ENCODE measurements at places on chromosomes 3 and 15.

DNA sequence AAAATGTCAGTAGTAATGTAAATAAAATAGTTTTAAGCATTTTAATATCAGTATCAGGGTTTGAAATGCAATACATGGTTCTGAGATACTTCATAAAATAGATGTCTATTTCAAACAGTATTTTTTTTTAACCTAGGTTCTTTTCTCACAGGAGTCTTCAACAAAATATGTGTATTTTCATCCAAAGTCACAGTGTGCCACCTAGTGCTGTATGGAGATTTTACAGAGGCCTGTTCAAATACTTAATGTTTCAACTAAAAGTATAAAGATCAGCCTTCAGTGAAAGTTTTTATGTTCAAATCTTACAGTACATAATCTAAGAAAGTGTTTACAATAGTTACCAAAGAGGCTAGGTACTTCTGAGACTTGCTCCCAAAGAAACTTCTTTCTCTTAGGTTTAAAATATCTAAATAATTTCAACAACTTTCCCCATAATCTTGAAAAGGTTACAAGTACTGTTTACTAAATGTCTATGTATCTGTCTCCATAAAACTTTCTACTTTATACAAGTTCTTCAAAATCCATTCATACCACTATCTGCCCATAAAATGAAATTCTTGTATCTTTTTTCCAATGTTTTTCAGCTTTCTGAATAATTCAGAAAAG, 38.3 kb downstream of the SCAPER start:
- peak; percentile 49 for DNase-seq

- DNase-seq = no peak
Measured at GRCh38 chr3:189948724-189949045, 172.0 kb downstream of the P3H2 start.

DNA sequence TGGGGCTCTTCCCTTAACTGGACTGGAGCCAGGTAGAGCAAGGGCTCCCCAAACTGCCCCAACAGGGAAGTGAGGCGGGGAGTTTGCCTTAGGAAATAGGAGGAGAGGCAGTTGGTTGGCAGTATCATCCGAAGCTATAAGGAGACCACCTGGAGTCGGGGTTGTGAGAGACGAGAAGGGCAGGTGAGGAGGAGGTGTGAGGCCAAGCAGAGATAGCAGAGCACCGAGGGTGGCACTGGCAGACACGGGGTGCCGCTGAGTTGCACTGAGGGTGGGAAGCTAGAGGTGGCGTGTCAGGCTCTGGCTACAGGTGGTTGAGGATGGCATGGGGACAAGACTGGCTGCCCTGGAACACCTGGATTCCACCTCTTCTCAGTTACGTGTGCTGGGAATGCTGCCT, 17.2 kb downstream of the RASGRF1 start:
- DNase-seq = no peak

DNA sequence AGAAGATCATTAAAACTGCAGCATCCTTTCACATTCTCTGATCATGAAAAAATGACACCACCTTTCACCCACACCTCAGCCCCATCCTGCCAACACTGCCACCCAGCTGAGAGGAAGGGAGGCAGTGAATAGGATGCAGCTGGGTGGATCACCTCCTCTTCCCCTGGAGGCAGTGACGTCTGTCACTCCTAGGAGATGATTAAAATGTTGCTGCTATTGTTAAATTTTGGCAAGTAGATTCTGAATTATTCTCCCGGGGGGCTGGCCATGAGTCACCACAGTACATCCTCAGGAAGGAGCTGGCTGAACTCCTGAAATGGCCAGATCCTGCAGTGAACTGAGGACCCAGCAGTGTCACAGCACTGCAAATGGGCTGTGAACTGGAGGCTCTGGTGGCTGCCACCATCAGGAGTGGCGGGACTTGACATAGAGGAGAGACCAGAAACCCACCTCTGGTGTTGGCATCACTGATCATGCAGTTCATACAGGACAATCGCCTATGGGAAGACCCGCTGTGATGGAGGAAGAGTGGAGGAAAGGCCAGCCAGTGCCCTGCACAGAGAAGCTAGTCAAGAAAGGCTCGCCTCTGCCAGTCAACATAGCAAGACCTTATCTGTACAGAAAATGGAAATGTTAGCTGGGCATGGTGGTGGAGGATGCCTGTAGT, 199.1 kb downstream of the FAM43A start:
- no peak for DNase-seq

GRCh38 chr15:83970295-83970890, 265.2 kb upstream of the GOLGA6L4 start:
- no peak for DNase-seq

DNA sequence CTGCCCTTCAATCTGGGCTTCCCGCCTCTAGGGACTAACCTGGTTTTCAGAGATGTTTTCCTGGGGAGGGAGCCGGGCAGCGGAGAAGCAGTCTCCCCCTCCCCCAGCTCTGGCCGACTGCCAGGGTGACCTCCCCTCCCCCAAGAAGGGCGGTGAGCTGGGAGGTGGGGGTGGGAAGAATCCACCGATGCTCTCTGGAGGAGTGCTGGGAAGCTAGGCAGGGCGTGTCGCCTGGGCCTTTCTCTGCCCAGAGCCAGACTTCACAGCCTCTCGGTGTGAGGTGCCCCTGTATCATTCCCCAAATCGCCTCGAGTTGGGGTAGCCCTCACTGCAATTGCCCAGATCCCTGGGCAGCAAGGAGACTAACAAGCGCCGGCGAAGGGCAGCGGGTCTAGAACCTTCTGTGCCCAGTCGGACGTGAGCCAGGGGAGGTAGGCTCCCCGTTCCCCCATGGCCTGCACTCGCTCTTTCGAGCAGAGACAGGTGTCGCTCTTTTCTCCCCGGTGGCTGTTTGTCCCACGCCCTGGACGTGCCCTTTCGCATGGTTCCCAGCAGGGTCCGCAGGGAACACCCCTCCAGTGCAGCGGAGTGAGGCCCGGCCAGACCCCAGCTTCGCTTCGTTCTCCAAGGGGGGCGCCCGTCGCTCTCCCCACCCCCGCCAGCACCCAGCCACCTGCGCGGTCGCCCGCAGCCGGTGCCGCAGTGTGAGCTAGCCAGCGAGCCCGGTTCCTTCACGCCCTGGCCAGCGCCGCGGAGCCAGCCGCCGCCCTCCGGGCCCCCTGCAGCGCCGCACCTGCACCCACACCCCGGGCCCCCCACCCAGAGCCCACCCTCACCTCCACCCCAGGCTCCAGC, 1.1 kb downstream of the RAB6B start:
- no peak for DNase-seq

DNA sequence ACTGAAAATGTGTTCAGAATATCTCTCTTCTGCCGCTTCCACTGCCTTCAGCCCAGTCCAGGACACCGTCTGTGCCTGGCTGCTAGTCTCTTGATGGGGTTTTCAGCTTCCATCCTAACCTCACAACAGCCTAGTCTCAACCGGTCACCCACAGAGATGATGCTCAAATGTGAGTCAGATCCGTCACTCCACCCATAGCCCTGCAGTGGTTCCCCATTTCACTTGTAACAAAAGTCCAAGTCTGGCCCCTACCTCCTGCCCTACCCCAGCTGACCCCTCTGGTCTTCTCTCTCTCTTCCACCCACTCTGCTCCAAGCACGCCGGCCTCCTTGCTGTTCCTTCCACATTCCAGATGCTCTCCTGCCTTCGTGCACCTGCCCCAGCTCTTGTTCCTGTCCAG, 68.1 kb downstream of the PPARG start:
- DNase-seq = no peak

GRCh38 chr15:100096248-100096600, 245.6 kb downstream of the ADAMTS17 start:
- DNase-seq = no peak

GRCh38 chr3:100563652-100564211, 45.7 kb upstream of the ADGRG7 start:
- DNase-seq = no peak

DNA sequence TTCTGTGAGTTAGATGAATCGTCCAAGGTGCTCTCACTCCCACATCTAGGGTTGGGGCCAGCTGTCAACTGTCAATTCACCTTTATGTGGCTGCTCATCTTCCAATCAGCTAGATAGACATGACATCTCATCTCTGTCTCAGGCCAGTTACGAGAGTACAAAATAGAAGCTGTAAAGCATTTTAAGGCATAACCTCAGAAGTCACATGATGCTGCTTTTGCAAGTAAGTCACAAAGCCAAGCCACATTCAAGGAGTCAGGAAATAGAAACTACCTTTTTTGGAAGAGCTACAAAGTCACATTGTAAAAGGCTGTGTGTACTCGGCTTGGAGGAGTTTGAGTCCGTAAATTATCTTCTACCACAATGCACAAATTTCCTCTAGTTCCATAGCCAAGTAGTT, 5.1 kb upstream of the CCR1 start:
- DNase-seq = no peak

GRCh38 chr3:189683546-189684255, 52.5 kb downstream of the TP63 start:
- no peak for DNase-seq

DNA sequence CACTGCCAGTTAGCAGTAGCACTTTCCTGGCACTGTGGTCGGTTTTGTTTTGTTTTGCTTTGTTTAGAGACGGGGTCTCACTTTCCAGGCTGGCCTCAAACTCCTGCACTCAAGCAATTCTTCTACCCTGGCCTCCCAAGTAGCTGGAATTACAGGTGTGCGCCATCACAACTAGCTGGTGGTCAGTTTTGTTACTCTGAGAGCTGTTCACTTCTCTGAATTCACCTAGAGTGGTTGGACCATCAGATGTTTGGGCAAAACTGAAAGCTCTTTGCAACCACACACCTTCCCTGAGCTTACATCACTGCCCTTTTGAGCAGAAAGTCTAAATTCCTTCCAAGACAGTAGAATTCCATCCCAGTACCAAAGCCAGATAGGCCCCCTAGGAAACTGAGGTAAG, 22.6 kb downstream of the CLDN18 start:
- DNase-seq = no peak

GRCh38 chr15:82393671-82394070, 35.9 kb upstream of the GOLGA6L9 start:
- peak; percentile 39 for DNase-seq

- DNase-seq = peak; percentile 57
Measured at GRCh38 chr3:4751502-4752101, 227.6 kb upstream of the BHLHE40 start.

- DNase-seq = no peak
Measured at GRCh38 chr15:89946681-89947299, 34.0 kb upstream of the ARPIN start.

- DNase-seq = no peak
Measured at GRCh38 chr3:136904746-136905145, 42.7 kb downstream of the NCK1 start.

DNA sequence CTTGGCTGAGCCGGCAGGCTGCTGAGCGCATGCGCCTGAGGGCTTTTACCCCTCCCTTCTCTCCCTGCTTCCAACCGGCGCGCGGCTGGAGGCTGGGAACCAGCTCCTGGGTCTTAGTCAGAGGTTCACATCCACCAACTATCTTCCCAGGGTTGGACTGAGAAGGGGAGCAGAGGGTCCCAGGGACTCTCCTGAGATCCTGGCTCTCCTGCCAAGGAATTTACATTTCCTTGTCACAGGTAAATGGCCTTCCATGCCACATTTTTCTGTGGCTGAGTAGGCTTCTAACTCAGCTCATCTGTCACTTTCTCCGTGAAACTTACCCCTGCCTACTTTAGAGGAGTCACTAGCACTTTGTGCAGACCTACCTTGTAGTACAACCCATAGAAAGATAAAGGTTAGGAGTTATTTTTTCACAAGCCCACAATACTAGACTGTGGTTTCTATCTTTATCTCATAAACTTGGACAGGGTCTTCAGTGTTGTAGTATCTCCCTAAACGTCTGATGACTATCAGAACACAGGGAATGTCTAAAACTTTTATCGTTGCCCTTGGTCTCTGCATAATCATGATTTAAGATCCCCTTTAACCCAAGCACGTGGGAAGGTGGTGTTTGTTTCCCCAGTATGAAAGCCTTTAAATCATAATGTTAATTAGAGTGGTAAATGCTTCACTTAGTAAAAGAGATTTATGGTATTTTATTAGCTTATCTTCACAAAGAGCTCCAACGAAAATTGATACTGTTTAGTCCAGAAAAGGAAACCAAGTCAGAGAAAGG, 638 bp upstream of the TBC1D5 start:
- DNase-seq = no peak

GRCh38 chr15:97874139-97874538, 86.4 kb upstream of the ARRDC4 start:
- DNase-seq = no peak

- peak; percentile 91 for DNase-seq
Measured at GRCh38 chr3:62601238-62602070, 228.1 kb upstream of the FEZF2 start.

DNA sequence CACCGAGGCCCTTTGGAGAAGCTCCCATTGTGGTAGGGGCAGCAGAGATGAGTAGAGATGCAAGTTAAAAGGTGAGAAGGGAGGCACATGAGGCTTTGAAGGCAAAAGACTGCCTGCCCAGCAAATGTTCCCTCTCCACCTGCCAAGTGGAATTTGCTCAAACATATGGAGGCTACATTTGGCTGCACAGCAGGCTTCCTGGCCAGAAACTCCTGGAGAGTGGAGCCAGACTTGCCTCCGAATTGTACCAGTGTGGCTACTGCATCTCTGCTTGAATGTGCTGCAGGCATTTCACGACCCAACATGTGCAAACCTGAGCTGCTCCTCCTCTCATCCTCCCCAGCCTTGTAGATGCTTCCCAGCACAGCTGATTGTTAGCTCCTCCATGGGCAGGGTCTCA, 229.2 kb downstream of the ZNF621 start:
- no peak for DNase-seq

DNA sequence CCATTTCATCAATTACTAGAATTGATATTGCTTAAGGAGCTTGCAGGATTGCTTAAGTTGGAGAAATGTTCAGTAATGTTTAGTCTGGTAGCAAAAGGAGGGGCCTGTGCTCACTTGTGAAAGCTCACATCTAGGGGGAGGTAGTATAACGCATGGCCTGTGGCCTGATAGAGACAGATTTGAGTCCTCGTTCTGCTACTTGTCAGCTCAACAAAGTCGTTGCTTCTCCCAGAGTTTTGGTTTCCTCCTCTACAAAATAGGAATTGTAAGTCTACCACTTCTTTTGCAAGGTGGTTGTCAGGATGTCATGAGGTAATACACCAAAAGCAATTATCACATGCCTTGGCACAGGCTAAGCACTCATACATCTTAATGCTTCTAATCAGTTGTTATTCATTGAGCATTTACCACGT, 1.3 kb downstream of the ST3GAL6 start:
- no peak for DNase-seq

DNA sequence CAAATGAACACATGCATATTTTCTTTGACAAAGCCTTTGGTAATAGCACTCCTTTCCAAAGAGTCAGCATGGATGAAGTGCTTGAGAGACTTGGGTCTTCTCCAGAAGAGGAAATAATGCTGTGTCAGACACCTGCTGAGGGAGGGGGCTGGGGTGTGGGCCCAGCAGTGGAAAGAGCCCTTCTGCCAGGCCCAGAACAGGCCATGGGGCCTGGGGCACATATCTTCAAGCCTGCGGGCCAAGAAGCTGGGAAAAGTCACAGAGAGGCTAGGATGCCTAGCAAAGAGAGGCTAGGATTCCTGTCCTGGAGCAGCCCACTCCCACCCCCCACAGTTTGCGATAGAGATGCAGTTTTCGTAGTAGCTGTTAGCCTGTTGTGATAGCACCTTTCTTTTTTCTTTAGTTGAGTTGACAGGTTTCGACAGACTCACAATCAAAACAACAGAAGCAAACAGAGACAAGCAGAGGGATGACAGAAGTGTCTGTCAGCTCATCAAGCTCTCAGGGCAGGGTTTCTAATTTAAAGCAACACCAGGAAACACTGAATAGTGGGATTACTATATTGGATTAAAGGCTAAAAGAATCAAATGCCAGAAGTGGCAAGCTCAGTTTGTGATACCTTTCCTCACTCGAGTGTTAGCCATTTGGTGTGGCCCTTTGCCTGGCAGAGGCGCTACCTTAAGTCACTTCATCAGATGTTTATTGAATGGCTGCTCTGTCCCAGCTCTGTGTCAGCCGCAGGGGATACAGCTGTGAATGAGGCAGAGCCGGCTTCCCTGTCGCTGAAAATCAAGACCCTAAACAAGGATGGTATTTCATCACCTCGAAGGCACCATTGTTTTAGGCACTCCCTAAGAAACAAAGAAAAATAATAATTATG, 19.0 kb downstream of the CMTM7 start:
- DNase-seq = no peak
